ENCODE measurements at places on chromosomes 13 and 19.

DNA sequence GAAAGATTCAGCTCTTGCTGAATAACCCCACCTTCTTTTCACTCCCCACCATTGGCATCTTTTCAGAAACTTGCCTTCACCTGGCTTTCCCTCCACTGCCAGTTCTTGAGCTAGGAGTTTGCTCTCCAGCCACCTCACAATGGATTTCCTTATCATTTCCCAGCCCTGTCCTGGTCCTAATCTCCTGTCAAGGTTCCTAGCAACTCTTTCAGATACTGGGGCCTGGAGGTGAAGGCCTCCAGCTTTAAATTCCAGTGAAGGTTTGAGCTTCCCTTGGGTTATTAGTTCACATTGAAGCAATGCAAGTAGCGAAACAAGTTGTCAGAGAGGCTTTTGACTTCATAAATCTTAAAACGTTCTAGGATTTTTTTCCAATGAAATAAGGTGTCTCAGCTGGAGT lies 320.8 kb upstream of the MAB21L1 start:
- no peak for DNase-seq

GRCh38 chr13:110254751-110255553 lies 52.0 kb downstream of the COL4A1 start:
- no peak for DNase-seq

- no peak for DNase-seq
Observed at GRCh38 chr13:109275852-109276251, 510.5 kb downstream of the IRS2 start.

- DNase-seq, result peak; percentile 38
Observed at GRCh38 chr19:4970558-4971423, 1.9 kb downstream of the KDM4B start.

DNA sequence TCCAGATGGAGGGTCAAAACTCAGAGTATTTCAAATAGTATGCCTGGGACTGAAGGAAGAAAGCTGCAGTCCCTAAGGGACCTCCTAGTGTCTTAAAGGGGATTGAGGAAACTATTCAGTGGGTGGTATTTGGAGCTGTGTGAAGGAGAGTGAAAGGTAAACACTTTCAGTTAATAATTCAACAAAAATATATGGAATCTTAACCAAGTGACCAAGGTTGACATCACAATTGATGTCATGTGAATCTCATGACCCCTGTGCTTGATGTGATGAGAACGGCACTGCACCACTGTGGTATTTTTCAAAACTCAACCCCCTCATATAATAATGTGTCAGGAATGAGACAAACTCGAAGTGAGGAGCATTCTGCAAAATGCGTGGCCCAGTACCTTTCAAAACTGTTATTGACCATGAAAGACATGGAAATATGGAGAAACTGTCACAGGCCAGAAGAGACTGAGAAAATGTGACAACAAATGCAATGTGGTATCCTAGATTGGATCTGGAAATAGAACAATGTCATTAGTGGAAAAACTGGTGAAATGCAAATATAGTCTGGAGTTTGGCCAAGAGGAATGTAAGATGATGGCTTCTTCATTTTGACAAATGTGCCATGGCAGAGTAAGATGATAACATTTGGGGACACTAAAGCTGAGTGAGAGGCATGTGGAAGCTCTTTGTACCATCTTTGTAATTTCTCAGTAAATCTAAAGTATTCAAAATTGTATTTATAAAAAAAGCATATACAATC lies 553.9 kb downstream of the RFC3 start:
- DNase-seq, result no peak

DNA sequence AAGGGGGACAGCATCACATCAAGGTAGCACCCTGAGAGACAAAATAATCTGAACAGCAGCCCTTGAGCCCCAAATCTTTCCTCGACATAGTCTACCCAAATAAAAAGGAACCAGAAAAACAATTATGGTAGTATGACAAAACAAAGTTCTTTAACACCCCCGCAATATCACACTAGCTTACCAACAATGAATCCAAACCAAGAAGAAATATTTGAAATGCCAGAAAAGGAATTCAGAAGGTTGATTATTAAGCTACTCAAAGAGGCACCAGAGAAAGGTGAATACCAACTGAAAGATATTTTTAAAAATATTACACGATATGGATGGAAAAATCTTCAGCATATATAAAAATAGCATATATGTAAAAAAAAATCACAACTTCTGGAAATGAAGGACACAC lies 252.9 kb upstream of the SLITRK6 start:
- DNase-seq, result no peak

DNA sequence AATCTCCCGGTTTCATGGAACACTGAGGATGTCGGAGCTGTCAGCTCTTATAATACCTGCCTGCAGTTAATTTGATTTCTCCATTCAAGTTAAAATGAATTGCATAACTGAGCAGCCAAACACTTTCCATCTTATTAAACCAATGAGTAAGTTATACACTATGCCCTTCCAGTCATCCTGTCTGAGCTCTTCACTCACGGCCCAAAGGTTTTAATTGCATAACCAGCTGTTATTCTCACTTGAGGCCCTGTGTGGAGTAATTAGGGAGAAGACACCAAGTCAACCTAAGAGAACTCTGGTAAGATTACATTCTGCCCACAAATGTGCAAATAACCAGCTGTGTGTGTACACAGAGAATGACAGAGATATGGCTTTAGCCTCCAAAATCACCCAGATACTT lies 303.5 kb downstream of the TBC1D4 start:
- no peak for DNase-seq

DNA sequence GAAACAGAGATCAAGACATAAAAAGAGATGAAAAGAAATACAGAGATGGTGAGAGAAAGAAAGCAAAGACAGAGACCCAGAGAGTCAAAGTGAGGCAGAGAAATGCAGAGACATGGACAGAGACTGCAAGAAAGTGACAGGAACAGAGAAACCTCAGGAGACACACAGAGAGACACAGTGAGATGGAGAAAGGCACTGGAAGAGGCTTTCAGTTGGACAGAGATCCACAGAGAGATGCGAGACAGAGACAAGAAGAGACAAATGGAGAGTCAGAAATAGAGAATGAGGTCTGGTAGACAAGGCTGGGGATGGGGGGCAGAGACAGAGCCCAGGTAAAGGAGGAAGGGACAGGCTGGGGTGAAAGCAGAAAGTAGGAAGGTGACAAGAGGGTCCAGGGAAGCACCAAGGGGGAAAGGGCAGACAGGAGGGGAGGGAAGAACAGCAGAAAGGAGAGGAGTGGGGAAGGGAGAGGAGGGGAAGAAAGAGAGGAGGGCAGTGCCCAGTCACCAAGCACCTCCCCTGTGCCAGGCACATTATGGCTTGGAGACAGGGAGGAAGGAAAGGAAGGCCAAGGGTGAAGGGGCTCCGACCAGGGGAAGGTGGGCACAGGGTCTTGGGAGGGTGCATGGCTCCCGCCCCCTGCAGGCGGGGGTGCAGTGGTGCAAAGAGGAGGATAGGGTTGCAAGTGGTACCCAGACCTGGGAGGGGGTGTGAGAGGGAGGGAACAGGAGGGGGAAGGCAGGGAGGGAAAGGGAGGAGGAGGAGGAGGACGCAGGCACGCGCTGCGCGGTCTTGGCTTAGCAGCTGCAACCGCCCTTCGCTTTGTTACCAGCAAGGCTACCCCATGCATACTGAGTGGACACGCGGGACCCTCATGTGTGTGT lies 38.4 kb downstream of the DEDD2 start:
- no peak for DNase-seq

- no peak for DNase-seq
Observed at GRCh38 chr13:50762969-50763567, 80.4 kb downstream of the DLEU7 start.

GRCh38 chr19:7869910-7870511 lies 4.2 kb downstream of the PRR36 start:
- no peak for DNase-seq

DNA sequence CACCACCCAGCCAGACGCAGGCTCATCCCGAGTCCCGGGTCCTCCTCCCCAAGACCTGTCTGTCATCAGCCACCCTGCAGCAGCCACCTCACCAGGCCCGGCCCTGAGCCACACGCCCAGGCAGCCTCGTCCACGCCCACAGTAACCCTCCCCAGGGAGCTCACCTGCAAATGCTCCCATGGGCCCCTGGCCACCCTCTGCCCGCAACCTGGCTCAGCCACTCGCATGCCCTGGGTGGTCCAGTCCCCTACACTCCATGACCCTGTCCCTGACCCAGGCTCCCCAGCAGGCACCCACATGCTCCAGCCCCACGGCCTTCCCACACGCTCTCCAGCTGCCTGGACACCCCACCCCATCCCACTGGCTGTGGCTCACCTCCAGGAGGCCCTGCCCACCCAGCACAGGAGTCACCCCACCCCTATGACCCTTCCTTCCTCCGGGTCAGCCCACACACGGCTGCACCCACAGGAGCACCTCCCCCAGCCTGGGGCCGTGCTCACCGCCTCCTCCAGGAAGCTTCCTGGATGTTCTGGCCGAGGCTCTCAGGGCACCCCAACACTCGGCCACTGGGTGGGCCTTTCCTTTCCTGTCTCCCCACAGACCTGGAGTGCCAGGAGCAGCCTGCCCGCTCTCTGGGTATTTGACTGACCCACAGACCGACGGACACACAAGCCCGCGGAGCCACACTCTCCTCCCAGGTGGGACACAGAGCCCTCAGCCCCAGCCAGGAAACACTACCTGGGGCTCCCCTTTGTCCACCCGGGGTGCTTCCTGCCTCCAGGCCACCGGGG lies 3.6 kb downstream of the TMEM259 start:
- no peak for DNase-seq

GRCh38 chr13:88552966-88553365 lies 881.8 kb downstream of the SLITRK5 start:
- DNase-seq, result no peak

- no peak for DNase-seq
Observed at GRCh38 chr19:55345818-55346724, 6.4 kb downstream of the KMT5C start.

GRCh38 chr19:12748489-12748888 lies 3.1 kb upstream of the BEST2 start:
- no peak for DNase-seq

DNA sequence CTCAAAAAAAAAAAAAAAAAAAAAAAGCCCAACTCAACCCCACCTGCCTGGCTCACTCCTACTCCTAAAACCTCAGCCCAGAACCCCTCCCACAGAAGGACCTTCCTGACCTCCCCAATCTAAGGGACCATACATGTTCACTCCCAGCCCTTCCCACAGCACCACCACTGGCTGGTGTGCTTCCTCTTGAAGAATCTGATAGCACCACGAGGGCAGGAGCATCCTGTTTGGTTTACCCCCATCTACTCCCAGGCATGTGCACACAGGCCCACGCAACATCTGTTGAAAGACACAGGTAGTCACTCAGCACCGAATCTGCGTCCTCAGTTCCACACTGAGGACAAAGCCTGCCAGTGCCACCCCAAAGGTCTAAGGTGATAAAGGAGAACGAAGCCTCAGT lies 8.2 kb downstream of the LATS2 start:
- no peak for DNase-seq

- no peak for DNase-seq
Observed at GRCh38 chr13:20799726-20800416, 26.1 kb upstream of the EEF1AKMT1 start.

- peak; percentile 62 for DNase-seq
Observed at GRCh38 chr19:1942078-1942933, 1.3 kb downstream of the CSNK1G2 start.

DNA sequence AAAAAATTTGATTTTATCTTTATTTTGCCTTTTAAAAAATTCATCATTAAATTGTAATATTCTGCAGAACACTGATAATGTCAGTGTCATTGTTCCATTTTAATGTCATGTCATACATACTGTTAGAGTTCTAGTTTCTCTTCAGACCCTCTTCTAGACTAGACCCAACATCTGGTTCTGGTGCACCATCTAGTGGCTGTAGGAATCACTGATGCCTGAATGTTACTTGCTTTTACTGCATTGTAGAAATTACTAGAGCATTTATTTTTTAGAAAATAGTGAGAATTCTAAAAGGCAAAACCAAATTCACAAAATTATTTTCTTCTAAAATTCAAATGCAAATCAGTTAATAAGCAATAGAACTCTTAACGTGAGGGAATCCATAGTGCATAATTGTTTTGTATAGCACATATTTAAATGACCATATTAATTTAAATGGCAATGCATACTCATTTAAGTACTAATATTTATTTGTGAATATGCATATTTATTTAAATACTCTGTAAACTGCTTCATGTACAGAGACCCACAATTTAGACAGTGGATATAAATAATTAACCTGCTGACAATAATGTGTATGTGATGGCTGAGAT lies 425.7 kb downstream of the KLF12 start:
- DNase-seq, result peak; percentile 46

- no peak for DNase-seq
Observed at GRCh38 chr19:14091813-14092462, 1.4 kb upstream of the SAMD1 start.

- DNase-seq, result no peak
Observed at GRCh38 chr19:41501854-41502253, 58.9 kb downstream of the ERICH4 start.

DNA sequence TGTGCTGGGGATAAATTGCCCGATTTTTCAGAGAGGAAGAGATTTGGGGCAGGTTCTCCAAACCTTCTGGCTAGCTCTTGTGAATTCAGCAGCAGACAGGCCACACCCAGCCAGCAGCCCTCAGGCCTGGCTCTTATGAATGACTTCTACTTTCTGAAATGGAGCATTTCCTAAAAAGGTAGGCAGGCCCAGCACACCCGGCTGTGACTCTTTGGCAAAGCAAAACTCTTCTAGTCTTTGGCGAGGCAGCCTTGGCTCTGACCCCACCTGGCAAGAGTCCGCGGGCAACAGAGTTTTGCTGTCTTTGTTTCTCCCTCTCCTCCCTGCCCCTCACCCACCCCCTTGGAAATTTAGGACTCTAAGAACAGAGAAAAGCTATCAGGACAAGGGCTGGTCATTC lies 221.2 kb downstream of the ZNF536 start:
- DNase-seq, result no peak

- no peak for DNase-seq
Observed at GRCh38 chr13:27349458-27349857, 75.0 kb upstream of the GTF3A start.

DNA sequence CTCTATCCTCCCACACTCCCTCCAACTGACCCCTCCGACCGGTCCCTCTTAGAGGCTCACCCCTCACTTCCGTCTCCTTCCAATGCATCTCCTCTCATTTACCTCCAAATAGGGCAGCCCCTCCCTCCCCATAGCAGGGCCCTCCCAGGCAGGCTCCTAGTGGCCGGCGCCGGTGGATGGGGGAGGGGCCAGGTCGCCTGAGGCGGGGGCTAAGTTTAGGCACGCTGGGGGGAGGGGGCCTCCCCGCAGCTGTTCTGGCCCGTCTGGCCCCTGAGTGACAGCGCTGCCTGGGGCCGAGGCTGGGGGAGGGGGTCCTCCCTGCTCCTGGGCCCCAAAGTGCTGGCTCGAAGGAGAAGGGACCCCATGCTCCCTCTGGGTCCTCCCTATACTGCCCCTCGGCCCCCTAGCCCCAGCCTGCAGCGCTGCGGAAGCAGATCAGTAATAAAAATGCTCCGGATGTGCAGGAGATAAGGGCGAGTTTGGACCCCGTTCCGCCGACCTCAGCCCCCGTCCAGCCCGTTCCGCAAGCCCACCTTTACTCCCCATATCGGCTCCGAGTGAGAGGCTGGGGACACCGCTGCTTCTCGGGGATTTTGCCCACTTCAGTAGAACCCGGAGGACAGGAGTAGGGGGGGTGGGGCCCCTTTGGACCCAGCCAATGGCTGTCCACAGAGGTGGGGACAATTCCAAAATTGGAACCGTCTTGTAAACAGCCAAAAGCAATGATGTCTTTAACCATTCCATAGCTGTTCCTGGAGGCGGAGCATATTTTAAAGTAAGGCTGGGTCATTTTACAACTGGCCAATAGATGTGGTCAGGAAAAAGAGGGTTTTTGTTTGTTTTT lies 4.0 kb downstream of the RTN2 start:
- no peak for DNase-seq

- DNase-seq, result no peak
Observed at GRCh38 chr19:1340681-1341469, 42.8 kb upstream of the NDUFS7 start.

Data from NCI-H2081 (cell line).